ENCODE measurements at places on chromosomes 4 and X.

GRCh38 chrX:11438767-11439166 lies 145.6 kb downstream of the AMELX start:
- no peak for DNase-seq

DNA sequence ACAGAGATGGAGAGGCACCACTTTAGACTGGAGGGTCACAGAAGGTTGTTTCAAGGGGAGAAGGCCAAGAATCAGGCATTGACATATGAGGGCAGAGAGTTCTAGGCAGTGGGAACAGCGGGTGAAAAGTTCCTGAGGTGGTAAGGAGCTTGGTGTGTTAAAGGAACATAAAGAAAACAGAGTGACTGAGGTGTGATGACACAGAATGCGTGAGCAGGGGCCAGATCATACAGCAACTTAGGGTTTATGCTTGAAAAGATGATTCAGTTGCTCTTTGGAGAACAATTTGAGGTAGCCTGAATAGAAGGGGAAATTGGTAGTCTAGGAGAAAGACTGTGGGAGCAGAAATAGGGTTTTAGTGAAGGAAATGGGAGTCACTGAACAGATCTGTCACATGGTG lies 179.2 kb downstream of the AMELX start:
- DNase-seq: no peak

DNA sequence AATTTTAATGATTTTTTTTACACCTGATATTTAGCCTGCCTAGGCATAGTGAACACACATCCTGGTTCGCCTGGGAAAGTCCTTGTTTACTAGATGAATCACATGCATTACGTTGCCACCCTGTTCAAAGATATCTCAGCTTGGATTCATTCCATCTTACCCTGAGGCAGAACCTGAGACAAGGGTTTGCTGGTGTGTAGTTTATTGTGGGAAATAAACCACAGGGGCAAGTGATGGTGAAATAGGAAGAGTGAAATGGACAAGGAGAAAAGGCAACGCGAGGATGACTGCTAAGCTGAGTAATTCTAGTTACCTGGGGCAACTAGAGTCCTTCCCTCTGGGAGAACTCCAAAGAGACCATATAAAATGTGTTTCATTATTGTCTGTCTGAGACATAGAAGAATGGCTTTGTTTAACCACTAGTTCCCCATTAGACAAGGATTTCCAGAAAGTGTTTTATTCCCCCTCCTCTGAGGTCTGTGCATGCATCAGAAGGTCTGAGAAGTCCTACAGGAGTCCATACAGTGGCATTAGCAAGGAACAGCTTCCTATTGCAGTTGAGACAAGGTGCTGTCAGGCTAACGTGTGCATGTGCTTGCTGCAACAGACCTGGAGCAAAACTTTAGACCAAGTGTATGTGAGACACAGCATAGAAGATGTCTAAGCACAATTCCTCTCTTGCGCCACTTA lies 797.3 kb upstream of the FRG1 start:
- no peak for DNase-seq

GRCh38 chr4:75963558-75963957 lies 22.7 kb upstream of the NAAA start:
- DNase-seq: no peak

GRCh38 chrX:38796946-38797345 lies 4.3 kb upstream of the MID1IP1 start:
- no peak for DNase-seq

- no peak for DNase-seq
These were observed 3.3 kb downstream of the ANXA5 start for GRCh38 chr4:121693450-121693849.

GRCh38 chr4:117084866-117085701 lies at the start of gene TRAM1L1:
Gene TRAM1L1, minus strand, starts transcription at chr4:117085576. Its CDS starts 183 bp downstream, at chr4:117085393.
- DNase-seq: peak; percentile 87

- DNase-seq: no peak
These were observed 31.4 kb upstream of the PITX2 start for GRCh38 chr4:110654254-110654635.

DNA sequence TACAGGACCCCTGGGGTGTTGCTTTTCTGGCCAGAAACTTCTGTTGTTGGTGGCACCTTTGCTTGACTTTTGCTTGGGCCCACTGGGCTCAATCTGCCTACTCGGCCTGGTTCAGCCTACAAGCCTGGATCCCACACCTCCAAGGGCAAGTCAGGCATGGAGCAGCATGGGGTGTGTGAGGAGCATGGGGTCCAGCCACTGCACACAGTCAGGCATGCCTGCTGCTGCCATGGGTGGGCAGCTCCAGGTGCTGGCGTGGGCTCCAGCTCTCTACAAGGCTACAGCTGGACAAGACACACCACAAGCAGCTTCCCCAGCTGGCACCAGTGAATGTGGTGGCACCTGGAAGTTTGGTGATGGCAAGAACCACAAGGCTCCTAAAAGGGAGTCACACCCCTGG lies 1683.1 kb upstream of the ADGRL3 start:
- no peak for DNase-seq

DNA sequence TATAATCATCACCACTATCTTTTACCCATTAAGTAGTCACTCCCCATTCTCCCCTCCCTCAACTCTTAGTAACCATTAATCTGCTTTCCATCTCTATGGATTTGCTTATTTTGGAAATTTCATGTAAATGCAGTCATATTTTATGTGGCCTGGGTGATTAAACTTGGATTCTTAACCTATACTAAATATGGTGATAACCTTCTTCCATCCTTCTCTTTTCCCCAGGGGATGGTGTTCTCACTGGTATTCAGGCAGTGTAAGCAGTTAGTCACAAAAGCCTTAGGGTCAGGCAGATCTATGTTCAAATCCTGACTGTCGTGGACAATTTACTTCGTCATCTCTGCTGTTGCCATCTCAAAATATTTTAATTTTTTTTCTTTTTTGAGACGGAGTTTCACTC lies 29.6 kb downstream of the RAB40AL start:
- no peak for DNase-seq

GRCh38 chr4:20338841-20339240 lies 87.1 kb downstream of the SLIT2 start:
- no peak for DNase-seq

DNA sequence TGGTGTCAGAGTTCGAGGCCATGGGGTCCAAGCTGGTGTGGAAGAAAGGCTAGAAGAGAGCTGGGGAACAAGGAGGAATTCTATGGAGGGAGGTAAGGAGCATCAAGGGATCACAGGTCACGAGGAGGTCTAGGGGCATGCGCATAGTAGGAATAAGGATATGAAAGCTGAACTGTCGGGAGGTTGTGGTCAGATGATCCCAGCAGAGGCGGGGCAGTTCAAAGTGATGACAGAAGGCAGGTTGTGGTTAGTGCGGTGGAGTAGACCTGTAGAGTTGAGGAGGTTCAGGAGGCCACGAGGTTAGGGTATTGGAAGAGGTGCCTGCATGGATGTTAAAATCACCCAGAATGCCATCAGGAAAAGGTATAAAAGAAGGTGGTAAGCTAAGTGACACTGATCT lies 156.3 kb downstream of the TMEM164 start:
- no peak for DNase-seq

DNA sequence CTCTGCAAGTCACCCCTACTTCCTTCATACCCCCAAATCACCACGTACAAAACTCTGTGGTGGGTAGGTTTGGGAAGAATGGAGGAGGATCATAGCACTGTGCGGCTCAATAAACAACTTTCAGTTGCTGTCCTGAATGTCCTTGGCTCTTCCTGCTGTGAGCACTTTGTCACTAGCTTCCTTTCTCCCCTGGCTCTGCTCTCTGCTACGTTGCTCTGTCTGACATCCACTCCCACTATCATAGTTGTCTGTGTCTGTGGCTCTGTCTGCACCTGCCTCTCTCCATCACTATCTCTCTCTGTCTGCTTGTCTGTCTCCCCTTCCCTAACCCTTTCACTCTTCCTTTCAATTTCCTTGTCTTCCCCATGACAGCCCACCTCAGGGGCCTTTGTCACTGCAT lies 21.2 kb upstream of the SMPX start:
- no peak for DNase-seq

GRCh38 chr4:116598980-116599789 lies 486.2 kb downstream of the TRAM1L1 start:
- no peak for DNase-seq

DNA sequence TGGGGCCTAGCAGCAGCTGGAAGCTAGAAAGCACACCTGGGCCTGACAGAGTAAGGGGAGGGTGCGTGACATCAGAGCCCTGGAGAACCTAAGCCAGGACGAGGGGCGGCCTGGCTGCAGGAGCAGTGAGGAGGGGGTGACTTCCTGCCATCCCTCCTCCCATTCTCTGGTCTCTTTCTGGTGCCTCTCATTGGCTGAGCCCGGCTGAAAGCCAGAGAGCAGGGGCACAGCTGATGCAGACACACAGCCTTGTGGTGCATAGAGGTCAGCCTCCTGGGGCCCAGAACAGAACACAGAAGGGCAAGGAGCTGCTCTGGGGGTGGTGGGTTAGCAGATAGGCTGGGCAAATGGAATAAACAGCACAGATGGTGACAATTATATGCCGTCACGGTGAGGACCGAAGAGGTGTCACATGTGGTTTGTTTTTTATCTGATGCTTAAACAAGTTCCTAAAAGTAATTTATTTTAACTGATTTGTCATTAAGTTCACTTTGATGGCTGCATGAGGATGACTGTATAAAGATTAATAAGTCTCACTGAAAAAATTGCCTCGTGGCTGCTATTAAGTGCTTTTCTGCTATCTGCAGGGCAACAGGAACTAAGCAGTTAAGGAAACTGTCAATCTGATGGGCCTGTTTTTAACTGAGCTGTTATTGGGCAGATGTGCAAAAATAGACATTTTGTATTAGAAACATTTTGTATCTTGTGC lies 102.0 kb downstream of the FNIP2 start:
- DNase-seq: peak; percentile 63

DNA sequence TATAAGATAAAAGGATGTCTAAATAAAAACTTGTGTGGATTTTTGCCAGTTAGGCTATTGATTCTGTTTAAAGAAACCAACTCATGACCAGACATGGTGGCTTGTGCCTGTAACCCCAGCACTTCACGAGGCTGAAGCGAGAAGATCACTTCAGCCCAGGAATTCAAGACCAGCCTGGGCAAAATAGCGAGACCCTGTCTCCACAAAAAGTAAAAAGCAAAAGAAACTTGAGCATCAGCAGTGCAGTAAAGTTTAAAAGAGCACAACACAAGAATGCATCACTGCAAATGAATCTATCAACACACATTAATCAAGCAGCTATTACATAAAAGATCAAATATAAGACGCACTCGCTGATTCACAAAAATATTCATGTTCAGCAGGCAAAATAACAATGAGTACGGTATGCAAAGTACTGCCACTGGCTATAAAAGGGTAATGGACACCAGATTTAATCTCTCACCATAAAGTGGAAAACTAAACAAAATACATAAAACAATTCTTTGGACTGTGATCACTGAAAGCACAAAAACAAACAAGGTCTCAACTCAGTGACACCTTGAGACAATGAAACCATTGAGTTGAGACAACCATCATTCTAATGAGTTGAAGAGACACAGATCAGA lies 41.3 kb downstream of the LRBA start:
- DNase-seq: no peak

Measured in neural progenitor cell (in vitro differentiated cells).